ENCODE measurements at places on chromosomes 7 and 10.

DNA sequence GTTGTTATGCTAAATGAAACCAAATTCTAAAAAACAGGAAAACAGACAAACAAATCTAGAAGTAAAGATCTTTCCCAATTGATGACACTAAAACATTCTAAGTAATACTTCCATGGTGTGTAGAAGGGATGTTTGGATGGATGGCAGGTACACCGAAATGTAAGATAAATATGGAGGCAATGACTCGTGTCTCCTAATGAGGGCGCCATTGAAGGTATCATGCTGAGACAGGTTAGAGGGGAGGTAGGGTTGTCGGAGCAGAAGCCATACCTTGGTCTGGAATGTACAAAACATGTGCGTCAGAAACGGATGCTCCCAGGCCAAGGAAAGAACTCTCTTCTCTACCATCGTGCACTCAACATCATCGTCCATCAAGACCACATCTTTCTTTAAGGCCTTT, 101.4 kb downstream of the PRKCQ start:
- DNase-seq: no peak

- no peak for DNase-seq
These were observed 131.7 kb downstream of the RSU1 start for GRCh38 chr10:16685551-16685950.

DNA sequence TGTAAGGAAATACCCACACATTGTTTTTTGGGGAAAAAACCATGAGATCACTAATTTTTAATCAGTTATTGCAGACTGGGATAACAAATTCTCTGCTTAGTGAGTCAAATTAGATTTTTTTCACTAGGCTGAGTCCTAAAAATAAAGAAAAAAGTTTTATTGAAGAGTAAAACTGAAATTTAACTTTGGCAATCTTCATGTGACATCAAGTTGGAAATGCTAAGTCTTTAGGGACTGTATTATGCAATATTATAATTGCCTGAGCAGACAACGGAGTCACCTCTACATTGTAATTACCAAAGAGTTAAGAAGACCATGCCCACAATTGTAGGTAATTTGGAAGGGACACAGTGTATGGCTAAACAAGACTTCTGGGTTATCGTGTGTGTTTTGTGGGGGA, 2.2 kb upstream of the CLEC5A start:
- DNase-seq: no peak

DNA sequence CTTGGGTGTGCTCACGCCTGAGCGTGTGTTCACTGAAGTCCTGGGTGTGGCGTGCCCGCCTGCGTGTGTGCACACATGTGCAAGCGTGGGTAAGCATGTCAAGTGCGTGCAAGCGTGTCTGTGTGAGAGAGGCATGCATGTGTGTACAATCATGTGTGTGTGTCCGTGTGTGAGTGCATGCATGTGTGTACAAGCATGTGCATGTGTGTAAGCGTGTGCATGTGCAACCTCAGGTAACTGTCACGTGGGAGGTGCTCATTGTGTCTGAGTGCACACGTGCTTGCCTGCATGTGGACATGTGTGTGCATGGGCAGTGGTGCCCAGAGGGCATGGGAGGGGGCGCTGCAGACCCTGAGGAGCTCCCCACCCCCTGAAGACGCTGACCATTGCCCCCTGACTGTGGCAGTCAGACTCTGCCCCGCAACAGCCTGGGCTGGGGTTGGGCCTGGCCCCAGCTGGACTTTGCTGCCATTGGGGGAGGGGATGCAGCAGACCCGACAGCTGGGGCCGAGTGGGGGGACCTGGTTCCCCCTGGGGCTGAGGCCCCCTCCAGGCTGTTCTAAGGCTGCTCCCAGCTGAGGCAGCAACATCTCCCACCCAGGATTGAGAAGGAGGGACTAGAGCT, 88.1 kb downstream of the UNCX start:
- no peak for DNase-seq

DNA sequence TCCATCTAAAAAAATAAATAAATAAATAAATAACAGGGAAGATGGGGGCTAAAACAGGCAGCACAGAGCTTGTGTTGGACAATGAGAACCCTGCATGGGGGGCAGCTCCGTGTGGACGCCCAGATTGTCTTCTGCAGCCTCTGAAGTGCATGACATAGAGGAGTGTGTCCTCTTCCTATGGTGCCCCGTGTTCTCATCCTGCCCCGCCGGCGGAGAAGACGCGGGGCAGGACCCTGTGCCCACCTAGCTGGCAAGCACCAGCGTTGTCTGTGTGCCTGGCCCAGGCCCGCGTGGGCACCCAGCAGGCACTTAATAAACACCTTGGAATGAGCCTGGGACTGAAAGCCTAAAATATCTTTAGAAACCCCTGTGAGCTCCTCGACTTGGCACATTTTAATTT, 88.7 kb upstream of the DNAAF5 start:
- DNase-seq: no peak

DNA sequence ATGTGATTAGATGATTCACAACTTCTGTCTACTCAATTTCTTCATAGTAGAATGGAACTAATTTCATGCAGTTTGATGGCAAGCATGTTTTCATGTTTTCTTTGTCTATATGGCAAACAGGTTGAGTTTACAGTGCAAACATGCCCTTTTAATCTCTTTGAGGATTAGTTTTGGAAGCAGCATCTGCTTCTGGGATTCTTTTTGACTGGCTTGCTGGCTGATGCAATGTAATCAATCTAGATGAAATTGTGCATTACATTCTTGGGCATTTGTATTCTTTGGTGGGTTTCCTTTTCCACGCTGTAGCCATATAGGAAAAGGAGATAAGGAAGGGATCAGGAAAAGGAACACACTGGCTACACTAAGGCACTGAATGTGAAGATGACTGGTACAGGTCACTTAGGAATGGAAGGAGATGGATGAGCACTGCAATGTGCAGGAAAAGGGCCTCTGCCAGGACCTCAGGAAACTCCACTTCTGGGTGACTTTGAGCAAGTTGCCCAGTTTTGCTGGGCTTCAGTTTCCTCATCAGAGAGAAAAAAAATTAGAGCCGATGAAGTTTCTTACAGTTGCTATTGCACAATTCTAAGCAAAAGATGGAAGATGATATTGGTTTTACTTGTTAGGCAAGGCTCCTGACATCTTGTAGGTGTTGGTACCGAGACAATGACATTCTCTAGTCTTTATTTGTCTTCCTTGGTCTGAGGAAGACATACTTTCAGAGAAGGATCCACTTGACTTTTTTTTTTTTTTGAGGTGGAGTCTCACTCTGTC, 269.1 kb downstream of the SUGCT start:
- no peak for DNase-seq

- DNase-seq: no peak
These were observed 75.1 kb downstream of the PDE1C start for GRCh38 chr7:31995134-31995533.

- peak; percentile 27 for DNase-seq
These were observed 47.2 kb downstream of the SORBS1 start for GRCh38 chr10:95513941-95514392.

- DNase-seq: no peak
These were observed 24.5 kb downstream of the IL15RA start for GRCh38 chr10:5952731-5953385.

- DNase-seq: no peak
These were observed 103.3 kb upstream of the ARMC3 start for GRCh38 chr10:22824520-22824919.

- no peak for DNase-seq
These were observed 231.4 kb downstream of the BMPER start for GRCh38 chr7:34136698-34137097.

- no peak for DNase-seq
These were observed 235.3 kb downstream of the PHF14 start for GRCh38 chr7:11208883-11209465.

DNA sequence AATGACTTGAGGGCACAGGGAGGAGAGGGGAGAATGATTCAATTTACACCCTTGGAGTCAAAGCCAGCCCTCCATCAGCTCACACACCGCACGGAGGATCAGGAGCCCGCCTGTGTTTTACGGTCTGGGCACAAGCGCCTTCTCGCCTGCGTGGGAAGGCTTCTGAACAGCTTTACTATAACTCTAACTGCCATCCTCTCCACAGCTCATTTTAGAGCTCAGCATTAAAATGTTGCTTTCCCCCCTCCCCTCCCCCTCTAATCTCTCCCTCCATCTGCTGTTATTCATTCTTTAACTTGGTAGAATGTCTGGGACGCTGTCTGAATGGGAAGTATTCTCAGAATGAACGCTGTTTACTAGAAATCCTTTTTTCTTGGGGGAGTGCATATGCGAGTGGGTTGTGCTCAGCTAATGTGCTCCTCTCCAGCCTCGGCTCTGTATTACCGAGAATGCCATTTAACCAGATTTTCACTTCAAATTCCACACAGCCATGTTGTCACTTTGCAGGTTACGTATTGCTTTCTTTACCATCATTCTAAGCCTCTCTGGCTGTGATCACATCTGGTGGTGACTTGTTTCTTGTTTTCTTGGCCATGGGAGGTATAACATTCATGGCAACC, 140.1 kb downstream of the GFRA1 start:
- no peak for DNase-seq

DNA sequence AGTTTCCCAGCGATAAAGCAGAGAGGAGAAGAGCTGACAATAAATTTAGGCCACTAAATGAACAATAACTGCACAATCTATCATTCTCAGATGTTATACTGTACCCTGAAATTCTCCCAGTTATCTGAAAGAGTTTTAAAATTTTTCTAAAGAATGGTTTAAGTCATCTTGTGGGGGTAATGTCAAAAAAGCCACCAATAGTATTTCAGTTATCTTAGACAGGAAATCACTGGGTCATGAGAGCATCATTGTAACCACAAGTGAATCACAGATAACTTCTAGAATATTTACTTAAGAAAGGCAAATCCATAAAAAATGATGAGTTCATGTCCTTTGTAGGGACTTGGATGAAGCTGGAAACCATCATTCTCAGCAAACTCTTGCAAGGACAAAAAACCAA, 147.1 kb downstream of the DNAJB9 start:
- DNase-seq: peak; percentile 0

DNA sequence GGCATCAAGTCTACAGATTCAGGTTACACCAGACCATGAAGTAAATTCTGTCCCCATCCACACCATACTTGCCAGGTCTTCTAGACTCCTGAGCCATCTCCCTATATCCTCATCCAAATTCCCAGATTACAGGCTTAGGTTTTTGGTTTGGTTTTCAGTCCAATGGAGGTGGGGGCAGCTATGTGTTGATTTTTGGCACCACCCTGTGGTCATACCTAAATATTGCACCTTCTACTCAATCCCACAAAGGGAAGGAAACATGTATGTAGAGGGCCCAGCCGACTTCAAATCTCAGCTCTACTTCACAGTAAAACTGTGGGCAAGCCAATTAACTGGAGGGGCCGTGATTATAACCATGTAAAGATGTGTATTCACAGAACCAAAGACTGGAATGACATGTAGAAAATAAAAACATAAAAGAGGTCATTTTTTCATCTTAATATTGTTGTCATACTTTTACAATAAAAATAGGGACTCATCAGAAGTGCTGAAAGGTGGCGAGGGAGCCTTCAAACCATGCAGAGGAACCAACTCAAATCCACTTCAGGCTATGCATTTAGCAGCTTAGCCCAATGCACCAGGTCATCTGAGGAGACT, 19.8 kb downstream of the ERCC6 start:
- DNase-seq: peak; percentile 48

DNA sequence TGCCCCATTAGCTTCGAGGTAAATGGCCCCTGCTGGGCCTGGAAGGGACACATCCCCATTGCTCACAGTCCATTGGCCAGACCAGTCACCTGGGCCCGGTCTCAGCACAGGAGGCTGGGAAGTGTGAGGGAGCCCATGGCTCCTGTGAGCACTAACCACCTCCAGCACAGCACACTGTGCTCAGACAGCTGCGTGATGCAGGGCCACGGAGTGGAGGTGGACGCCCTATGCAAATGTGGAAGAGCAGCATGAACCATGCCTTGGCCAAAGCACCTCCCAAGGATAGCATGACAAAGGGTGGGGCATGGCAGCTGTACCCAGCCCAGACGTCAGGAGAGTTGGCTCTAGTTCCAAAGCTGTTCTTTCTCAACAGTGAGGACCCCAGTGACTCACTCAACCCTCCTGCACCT, 120.1 kb upstream of the ZMIZ1 start:
- no peak for DNase-seq

DNA sequence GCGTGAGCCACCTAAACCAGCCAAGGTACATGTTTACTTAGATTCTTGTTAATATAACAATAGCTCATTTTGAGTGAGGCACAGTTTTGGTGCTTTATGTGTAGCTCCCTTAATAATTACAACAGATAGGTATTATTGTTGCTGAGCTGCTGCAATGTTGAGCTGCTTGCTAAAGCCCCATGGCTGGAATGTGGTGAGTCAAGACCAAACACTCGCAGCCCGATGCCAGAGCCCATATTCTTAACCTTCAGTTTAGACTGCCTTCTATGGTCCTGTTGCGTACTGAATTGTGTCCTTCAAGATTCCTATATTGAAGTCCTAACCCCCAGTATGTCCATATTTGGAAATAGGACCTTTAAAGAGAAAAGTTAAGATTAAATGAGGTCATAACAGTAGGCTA, 407.1 kb downstream of the NEBL start:
- DNase-seq: no peak
